ENCODE measurements at places on chromosomes 13 and 19.
A peak's percentile ranks its signal among the peaks of the same experiment; 100 is the strongest.

- DNase-seq: no peak
Observed at GRCh38 chr19:14116525-14116917, 1.0 kb downstream of the PRKACA start.

DNA sequence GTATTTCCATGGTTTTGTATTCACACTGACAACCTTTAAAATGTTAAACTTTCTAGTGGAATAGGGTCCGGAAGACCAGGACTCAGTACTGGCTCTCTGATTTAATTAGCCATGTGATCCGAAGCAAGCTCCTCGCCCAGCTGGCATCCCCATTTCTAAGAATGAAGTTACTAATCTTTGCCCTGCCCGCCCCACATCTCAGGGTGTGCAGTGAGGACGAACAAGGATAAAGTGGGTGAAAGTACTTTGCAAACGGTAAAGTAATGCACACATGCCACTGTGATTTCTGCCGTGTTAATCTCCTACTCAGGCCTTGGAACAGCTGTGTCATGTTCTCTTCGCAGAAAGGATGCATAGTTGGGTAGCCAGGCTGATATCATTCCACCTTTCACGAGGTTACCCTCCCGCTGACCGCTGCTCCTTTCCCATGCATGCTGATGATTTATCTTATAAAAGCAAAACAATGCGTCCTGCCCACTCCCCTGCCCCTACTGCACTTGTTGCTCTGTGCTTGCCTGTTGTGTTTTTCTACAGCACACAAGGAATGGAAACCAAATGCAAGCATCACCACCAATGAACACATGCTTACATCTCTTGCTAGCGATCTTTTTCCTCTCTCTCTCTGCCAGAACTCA lies 539.0 kb downstream of the EFNB2 start:
- no peak for DNase-seq

- DNase-seq: peak; percentile 61
Observed at GRCh38 chr19:38388349-38389100, at the start of gene SPRED3. SPRED3 (plus strand) TSS chr19:38388697; CDS start chr19:38390303, 1,606 bp downstream.

- no peak for DNase-seq
Observed at GRCh38 chr19:55901369-55902079, 30.6 kb downstream of the NLRP13 start.

DNA sequence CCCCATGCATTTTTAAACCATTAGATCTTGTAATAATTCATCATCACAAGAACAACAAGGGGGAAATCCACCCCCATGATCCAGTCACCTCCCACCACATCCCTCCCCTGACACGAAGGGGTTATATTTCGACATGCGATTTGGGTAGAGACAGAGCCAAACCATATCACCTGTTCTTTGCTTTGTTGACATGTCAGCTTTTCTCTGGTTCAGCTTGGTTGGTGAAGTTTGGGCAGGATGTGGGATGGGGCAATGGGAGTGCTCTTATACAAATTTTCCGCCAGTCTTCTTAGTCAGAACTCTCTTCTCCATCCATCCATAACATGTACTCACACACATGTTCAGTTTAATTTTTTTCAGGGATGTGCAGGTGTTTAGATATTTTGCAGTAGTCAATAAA lies 12.9 kb downstream of the TPP2 start:
- DNase-seq: no peak

DNA sequence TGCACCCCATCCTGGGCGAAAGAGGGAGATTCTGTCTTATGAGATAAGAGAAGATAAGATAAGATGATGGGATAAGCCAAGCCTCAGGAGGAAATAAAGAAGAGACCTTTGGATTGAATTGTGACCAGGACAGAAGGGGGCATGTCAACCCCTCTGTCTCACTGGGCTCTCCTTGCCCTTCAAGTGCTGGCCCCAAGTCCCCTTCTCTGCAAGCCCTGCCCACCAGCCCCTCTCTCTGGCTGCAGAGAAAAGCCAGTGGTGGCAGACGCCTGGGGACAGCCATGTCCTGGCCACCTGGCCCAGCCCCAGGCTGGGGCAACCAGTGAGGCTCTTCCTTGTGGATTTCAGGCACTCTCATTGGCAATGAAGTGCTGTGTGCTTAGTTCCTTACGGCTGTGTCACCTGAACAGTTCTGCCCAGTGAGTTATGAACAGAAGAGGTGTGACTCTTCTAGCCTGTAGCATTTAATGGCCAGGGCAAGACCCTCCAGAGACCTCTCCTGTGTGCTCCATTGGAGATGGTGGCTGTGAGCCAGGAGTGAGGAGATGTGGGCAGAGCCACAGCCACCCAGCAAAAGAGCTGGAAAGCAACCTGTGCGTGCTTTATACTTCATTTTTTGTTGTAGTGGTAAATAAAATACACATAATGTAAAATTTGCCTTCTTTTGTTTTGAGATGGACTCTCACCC lies 6.1 kb upstream of the BTBD2 start:
- DNase-seq: no peak

DNA sequence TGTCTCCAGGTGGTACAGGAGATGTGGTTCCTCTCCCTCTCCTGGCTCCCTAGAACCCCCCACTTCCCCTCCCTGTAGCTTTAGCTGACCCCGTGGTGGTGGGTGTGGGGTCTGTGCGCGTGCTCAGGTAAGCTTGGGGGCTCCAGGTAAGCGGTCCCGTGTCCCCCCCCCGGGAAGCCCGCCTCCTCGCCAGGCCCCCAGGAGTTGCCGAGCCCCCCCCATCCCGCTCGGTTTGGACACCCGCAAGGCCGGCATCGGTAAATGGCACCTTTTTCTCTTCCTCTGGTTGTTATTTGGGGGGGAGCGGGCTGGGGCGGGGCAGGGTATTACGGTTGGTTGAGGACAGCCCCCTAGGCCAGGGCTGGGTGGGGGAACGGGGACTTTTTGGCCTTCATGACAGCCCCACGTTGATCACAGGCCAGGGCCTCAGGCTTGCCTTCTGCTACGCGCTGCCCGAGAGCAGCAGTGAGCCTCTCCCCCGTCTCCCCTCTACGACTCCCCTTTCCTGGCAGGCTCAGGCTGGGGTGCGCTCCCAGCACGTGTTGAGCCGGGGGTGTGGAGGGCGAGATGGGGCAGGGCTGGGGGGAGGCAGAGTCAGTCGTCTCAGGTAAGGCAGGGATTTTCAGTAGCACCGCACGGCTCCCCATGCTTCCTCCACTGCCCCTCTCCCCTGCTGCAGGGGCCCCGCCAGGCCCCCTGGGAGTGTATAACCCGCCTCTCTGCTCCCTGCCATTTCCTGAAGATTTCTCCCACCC lies 10.7 kb upstream of the LIN7B start:
- no peak for DNase-seq

DNA sequence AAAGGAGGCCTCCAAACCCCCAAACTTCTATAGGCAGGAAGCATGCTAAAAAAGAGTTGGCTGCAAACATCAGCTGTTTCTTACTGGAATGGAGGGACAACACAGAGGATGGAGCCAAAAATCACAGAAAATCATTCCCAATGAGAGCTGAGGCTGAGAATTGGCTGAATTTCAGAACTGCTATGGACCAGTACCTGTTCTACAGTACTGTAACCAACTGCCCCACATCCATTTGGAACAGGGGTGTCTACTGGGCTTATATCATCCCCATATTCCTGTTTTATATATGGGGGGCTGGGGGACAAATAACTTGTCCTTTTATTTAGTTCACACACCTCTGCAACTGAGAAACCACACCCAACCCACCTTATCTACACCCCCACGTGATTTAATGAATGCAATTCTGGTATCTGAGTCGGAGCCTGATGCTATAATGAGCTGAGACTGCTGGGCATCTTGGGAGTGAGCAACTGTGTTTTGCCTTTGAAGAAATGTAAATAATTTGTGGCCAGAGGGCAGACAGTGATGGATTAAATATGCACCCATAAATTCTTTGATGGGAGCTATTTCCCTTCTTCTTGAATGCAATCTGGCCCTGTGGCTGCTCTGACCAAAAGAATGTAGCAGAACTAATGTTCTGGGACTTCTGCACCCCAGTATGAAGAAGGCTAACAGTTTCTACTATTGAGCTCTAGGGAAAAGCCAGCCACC lies 82.6 kb downstream of the TBC1D4 start:
- DNase-seq: no peak

DNA sequence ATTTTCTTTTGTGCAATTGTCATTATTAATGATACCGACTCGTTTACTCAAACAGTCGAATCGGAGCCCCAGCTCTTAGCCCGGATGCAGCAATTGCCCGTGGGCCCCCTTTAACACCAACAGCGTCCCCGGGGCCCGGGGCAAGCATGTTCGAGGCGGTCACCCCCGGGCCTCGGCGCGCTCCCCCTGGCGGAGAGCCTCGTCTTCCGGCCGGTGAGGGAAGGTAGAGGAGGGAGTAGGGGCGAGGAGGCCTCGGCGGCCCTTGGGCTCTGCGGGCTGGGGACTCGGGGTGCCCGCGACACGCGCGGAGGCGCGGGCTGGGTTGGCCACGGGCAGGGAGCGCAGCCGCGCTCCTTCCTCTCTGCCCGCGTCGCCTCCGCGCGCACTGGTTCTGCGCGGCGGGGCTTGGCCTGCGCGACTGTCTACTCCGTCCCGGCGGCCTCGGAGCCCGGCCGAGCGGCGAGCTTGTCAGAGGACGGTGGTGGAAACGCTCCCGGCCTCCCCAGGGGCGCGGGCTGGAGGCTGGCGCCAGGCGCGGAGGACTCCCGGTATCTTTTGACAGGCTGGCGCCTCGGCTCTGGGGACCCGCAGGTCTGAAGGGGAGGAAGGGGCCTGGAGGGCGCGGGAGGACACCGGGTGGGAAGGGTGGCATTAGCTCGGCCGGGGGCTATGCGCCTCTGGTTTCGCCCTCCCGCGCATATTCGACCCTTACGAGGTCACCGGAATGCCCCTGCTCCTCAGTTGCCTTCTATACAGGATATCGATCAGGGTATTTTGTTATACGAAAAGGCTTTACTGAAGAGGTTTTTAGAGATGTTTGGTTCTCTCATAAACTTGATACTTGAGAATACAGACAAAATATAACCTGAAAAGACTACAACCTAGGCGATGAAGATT lies 1.5 kb downstream of the BIVM start:
- DNase-seq: peak; percentile 78

DNA sequence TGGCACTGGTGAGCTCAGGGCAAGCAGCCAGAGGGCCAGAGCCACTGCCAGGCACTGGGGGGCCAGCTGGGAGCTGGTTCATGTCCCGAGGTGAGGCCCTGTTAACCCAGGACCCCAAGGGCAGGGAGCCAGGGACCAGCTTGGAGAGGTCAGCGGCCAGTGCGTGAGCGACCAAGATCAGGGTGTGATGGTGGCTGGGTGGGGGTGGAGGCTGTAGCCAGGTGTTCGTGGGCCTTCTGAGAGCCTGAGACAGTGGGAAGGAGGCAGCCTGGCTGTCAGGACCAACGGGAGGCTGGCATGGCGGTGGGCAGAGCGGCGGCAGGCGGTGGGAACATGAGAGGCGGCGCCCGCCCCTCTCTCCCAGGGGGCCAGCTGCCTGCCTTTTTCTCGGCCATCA lies 8.1 kb upstream of the KPTN start:
- no peak for DNase-seq

GRCh38 chr13:76769271-76769791 lies 116.9 kb downstream of the KCTD12 start:
- peak; percentile 81 for DNase-seq

DNA sequence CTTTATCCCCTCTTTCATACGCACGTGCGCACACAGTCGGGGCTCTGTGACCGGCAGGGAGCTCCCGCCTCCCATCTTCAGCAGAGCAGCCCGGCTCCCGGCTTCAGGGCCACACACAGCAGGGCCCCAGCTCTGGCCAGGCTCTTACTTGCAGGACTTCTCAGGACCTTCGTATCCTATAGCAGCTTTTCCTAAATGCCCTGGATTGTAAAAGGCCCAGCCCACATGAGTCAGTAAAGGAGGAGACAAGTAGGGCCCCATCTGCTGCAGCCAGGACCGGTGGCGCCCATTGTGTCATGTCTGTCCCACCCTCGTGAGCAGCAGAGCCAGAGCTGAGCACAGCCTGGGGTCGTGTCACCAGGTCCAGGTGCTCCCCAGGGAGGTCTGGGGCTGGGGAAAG lies 107.6 kb upstream of the VSTM2B start:
- no peak for DNase-seq

Data from AG10803 (cell line).